ENCODE measurements at places on chromosomes 3 and 15.

DNA sequence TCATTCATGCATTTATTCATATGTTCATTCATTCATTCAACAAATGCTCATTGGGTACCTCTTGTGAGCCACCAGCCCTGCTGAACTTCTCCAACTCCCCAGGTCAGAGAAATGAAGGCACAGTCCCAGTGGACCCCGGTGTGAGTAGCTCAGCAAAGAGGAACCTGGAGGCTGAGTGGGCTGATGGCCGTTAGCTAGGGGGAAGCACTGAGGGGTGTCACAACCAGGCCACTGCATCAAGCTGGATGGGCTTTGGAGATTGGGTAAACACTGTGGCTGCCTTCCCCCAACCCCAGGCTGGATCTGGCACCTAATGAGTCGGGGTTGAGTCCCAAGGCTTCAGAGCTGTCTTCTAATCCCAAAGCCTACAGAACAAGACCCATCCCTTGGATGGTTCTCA lies 12.1 kb upstream of the ALAS1 start:
- DNase-seq, result no peak

DNA sequence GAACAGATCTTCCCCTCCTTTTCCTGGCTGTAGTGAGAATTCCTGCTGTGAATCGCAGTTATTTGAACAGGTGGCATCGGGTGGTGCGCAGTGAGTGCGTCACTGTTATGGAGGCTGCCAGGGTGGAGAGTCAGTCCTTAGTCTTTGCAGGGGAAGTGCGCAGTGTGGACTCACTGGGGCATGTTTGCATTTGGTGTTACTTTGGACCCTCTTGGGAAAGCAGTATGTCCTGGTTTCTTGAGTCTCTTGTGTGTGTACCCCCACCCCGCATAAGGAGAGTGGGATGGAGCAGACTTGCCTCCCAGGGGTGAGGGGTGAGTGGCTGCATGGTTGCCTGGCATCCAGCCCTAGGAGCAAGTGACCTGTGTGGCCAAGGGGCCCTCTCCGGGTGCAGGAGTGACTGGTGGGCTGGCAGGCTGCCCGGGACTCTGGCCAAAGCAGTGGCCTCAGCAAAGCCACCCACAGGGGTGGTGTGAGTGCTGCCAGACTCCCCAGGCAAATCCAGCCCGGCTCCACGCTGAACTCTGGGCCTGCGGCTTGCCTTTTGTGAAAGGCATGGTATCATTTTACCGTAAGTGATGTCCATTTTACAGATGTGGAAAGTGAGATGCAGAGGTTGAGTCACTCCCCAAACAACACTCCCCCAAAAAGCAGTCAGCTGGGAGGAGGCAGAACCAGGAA lies 46.4 kb downstream of the DNASE1L3 start:
- DNase-seq, result no peak

GRCh38 chr3:102016417-102016816 lies 167.1 kb downstream of the NFKBIZ start:
- no peak for DNase-seq

DNA sequence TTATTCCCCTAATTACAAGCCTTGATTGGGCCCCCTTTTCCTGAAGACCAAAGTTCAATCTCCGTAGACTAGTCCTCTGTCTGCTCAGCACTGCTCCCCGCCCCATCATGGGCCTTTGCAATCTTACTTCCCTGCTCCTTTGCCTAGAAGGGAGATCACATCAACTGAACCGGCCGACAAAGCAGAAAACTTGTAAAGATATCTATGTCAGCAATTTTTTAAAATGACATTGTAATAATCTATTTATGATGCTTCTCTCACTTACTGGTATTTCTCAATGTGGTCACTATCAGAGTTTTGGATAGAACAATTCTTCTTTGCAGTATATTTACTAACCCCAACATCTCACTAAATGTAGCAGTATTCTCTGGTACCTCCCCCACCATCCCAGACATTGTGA lies 17.3 kb downstream of the ANAPC13 start:
- no peak for DNase-seq
